Effector CD4-positive, alpha-beta T cell (primary cell): ENCODE measurements at places on chromosomes 1 and 21.

GRCh38 chr1:197761654-197762053 lies 13.6 kb downstream of the DENND1B start:
- no peak for DNase-seq

- DNase-seq, result no peak
Observed at GRCh38 chr1:184892116-184892515, 82.2 kb downstream of the NIBAN1 start.

DNA sequence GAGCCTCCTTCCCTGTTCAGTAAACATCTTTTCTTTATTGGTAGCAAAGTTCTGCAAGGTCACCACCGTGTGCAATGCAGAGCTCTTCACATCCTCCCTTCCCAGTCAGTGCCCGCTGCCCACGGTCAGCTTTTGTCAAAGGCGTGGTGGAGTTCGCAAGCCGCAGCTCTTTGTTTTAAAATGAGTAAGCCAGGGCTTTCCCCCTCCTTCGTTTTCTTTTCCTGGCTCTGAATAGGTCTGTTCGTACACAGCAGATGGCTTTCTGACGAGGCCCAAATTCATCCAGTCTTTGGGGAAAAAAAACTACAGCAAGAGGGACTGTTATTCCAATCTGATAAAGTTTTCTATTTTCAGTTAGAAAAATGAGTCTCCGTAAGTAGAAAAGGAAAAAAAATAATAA lies 153.2 kb downstream of the LRIG2 start:
- DNase-seq, result no peak

- no peak for DNase-seq
Observed at GRCh38 chr21:35503671-35504070, 454.6 kb upstream of the RUNX1 start.

- DNase-seq, result no peak
Observed at GRCh38 chr1:152630596-152630995, 7.7 kb upstream of the LCE3A start.
